CD4-positive, alpha-beta T cell treated with Interleukin-4 for 4 hours (primary cell): ENCODE measurements at places on chromosomes 7 and 10.

DNA sequence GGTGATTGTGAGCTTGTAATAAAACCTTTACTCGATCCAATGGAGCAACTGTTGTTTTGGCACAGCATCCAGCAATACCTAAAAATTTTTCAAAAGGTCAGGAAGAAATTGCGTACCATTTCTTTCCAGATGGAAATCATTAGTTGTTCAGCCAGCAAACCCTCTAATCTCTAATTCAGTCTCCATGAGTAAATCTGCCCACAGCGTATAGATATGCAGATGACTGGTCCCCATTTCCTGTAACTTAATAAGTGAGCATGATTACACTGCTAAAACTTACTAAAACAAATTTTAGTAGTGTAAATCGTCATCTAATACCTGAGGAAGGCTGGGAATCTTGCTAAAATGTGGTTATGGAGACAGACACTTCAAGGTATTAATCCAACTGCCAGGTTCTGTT lies 10.6 kb downstream of the SLC25A16 start:
- no peak for DNase-seq

DNA sequence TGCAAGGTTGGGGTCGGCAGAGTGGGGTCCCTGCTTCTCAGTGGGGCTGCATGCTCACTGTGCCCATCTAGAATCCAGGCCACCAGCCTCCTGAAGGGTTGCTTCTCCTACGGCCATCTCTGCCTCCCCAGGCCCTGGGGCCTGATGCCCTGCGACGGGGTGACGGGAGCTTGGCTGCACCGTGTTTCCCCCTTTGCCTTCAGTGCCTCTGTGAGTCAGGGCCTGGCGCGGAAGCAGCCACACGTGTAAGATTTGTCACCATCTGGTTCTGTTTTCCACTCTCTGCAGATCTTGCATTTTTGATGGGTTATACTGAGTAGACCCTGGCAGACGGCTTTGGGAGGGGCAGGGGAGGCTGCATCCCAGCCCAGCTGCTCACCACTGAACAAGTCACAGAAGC lies 7.2 kb downstream of the ADAMTS14 start:
- no peak for DNase-seq

- no peak for DNase-seq
Observed at GRCh38 chr7:158314394-158314793, 273.2 kb downstream of the PTPRN2 start.

DNA sequence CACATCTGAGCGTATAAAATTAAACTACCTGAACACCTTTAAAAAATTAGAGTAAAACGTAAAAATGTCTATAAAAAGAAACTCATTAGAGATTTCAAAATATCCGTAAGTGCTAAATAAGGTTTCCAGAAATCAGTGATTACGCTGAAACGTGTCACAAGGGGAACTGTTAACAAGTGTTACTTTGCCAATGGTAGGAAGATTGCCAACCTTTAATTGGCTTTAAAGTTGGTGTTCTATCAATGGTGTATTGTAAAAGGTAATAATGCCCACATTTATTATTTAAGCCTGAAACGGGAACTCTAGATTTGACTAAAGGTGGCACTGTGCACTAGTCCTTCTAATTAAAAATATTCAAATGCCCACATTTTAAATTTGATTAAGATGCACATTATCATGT lies 37.8 kb upstream of the HIBADH start:
- DNase-seq = no peak

DNA sequence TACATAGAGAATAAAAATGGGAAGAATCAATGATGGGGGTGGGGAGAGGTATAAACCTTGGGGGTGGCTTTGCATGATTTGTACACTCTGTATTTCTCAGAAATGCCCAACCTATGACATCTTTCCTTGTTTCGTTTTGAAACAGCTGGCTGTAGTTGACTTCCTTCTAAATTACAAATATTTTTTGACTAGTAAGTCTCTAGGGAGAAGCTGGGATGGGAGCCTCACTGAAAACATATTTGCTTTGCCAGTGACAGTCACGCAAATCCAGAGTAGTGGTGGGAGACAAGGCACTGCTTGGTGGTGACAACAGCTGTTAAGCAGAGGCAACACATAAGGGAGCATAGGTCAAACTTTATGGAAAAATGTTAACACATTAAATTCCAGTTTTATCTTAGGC lies 440.5 kb downstream of the SEMA3D start:
- no peak for DNase-seq

GRCh38 chr10:125218967-125219366 lies 58.6 kb upstream of the CTBP2 start:
- DNase-seq = no peak

DNA sequence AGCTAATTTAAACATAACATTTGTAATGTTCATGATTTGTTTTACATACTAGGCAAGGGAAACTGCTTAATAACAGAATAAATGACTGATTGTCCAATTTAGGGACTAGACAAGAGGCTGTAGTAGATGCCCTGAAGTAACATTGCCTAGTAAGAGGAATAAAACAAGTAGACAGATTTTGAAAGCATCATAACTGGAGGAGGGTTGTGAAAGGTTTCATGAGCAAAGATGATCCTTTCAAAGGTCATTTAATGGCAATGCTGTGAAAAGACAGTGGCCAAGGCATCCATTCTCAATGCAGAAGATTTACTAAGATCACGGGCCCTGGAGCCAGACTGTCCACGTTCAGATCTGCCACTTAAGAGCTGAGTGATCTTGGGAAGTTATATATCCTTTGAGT lies 44.8 kb upstream of the HHEX start:
- no peak for DNase-seq

- no peak for DNase-seq
Observed at GRCh38 chr10:10817609-10818008, 200.1 kb upstream of the CELF2 start.

DNA sequence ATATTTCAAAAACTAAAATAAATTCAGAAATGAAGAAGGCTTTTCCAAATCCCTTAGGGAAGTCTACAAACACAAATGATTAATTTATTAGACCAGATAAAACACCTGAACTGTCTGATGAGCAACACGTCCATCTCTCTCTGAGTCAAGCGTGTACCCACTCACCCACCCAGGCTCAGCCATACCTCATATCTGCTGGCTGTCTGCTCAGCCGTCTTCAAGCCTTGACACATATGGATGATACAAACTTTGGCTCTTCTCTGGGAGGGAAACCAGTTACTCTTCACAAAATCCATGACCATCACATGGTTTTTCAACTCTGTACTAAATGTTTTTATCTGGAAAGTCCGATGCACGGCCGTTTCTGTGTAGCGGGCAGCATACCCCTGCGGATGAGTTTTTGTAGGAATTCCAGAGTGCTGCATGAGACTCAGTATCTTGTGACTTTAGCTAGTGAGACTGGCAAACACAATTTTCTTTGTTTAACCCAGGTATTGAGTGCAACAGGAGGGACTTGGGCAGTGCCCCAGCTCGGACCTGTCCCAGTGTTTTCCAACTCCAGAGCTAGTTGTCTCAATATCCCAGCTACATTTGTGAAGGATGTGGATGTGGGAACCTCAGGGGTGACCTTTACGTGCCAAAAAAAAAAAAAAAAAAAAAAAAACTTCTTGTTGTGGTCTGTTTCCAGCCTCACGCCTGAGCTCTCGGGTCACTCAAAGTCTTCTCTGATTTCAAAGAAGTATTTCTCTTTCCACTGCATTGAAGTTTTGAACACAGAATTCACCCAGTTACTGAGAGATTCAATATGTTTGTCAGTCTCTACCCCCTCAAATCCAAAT lies at the start of gene C10orf90:
C10orf90 (minus strand) TSS at position 638 of the 839 bp plus-strand sequence; CDS start at position 425, 213 bp downstream.
- no peak for DNase-seq

GRCh38 chr10:110009736-110010475 lies 2.1 kb downstream of the ADD3 start:
- DNase-seq = peak; percentile 88

DNA sequence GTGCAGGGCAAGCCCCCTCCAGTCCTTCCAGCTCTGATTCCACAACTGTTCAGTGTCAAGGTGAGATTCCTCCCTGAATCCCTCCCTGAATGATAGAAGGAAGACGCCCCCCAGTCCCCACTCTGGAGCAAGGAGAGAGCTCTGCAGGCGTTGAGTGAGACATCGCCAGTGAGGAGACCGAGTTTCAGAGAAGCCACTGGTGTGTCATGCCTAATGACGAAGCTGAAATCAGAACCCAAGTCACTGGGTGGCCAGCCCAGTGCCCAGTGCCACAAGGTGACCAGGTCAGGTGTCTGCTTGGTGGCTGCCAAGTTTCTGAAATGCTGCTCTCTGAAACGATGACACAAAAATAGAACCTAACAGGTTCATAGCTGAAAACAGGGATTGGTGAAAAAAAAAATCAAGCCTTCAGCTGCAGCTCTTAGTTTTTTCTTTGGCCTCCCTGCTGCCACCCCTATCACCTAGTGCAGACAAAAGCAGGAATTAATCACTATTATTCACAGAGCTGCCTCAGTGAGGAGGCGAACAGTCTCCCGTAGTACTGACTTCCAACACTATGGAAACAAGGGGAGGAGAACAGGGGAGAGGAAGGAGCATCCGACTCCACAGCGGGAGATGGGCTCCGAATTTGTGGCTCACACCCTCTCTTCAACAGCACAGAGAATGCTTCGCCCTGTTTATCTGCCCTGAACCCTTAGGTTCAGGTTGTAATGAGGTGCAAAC lies 153.5 kb downstream of the ARHGAP12 start:
- DNase-seq = no peak

DNA sequence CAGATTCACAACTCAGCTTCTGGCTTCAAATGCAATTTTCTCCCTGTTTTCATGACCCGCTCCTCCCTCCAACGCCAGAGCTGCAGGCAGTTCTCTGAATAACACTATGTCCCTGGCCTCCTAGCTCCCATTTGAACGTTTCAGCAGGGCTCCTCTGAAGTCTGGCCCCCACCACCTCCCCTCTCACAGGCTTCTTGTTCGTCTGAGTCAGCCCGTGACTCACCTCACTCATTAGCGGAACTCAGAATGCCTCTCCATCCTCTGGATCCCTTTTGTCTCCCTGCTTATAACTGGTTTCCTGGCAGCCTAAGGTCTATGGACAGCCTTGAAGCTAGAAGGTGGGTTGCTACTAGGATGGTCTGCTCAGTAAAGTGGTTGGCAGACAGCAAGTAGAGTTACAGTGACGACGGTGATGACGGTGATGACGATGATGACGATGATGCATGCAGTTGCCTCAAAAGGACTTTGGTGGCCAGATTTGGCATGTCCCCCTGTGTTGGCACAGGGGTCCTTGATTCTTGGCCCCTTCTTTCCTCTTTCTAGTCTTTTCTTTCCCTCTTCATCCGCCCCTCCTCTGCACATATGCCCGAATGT lies 83.3 kb upstream of the MKLN1 start:
- no peak for DNase-seq

- no peak for DNase-seq
Observed at GRCh38 chr7:117202511-117202910, 120.3 kb downstream of the WNT2 start.

DNA sequence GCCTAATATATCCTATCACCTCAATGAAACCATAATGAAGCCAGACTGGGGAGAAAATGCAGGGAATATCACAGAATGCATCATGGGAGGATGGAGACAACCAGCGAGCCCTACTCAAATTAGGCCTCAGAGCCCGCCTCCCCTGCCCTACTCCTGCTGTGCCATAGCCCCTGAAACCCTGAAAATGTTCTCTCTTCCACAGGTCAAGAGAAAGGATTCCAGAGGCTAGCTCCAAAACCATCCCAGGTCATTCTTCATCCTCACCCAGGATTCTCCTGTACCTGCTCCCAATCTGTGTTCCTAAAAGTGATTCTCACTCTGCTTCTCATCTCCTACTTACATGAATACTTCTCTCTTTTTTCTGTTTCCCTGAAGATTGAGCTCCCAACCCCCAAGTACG lies 31.5 kb downstream of the PRSS2 start:
- no peak for DNase-seq

- DNase-seq = no peak
Observed at GRCh38 chr10:21031232-21031795, 134.2 kb upstream of the NEBL start.

- no peak for DNase-seq
Observed at GRCh38 chr7:142898377-142899170, 13.0 kb upstream of the TRPV6 start.

DNA sequence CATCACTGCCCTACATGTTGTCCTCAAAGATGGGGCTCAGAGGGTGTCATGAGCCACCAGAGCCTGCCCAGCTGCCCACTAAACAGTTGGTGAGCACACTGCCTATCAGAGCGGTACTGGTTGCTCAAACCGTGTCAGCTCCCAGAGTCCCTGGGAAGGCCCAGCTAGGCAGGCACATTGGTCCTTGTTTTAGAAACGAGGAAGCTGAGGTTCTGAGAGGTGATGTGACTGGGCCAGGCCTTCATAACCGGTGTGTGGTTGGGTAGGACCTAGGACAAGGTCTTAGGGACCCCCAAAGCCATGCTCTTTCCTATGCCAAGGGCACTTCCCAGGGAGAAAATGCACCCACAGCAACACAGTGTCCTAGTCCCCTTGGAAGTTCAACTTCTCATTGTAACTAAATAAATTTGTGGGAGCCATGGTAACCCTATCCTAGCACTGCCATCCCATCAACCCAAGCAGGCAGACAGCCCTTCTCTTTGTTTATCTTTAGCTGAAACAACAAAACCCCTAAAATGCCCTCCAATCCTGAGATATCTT lies 174.7 kb upstream of the PDE1C start:
- no peak for DNase-seq

GRCh38 chr10:102268375-102268888 lies 23.1 kb downstream of the GBF1 start:
- no peak for DNase-seq

GRCh38 chr7:19713676-19714075 lies 4.8 kb upstream of the POLR1F start:
- peak; percentile 65 for DNase-seq

GRCh38 chr7:33500703-33501701 lies 371.6 kb downstream of the BBS9 start:
- no peak for DNase-seq

- DNase-seq = no peak
Observed at GRCh38 chr7:51224811-51225595, 91.6 kb downstream of the COBL start.

GRCh38 chr10:71325267-71325666 lies 6.2 kb downstream of the SLC29A3 start:
- no peak for DNase-seq

DNA sequence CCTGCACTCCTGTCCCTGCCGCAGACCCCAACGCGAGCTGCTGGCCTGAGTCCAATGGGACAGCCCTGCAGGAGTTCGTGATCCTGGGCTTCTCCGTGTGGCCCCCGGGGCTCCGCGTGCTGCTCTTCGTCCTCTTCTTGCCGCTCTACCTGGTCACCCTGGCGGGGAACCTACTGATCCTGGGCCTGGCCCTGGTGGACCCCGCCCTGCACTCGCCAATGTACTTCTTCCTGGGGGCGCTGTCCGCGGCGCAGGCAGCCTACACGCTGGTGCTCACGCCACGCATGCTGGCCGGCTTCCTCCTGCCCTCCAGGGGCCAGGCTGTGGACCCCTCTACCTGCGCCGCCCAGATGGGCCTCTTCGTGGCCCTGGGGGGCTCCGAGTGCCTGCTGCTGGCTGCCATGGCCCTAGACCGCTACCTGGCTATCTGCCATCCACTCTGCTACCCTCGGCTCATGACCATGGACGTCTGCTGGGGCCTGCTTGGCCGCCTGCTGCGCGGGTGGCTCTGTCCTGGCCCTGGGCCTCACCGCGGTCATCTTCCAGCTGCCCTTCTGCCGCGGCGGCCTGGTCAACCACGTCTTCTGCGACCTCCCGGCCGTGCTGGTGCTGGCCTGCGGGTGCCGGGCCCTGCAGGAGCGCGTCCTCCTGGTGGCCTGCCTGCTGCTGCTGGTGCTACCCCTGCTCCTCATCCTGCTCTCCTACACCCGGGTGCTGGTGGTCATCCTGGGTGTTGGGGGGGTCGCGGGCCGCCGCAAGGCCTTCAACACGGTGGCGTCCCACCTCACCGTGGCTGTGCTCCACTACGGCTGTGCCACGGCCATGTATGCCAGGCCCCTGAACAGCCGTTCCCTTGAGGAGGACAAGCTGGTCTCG lies 71.7 kb downstream of the RBAK start:
- DNase-seq = no peak

GRCh38 chr7:2570021-2570420 lies 11.2 kb downstream of the IQCE start:
- DNase-seq = no peak
